RCC 7860 (cell line): ENCODE measurements at places on chromosomes 7 and 10.

DNA sequence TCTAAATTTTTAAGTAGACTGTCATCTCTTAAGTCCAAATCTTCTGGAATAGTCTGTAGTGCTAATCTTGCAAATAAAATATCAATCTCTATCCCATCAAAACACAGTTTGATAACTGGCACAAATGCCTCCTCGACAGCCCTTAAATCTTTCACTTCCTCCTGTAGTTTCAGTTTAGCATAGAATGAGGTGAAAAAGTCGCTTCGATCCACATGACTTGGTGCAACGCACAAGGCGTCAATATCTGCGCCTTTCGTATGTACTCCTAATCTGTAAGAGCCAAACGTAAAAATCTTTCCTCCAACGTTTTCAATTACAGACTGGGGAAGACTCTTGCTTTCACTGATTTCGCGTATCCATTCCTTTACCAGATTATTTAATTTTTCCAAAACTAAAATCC is 603 bp downstream of the PAPOLB start:
- no peak for DNase-seq

DNA sequence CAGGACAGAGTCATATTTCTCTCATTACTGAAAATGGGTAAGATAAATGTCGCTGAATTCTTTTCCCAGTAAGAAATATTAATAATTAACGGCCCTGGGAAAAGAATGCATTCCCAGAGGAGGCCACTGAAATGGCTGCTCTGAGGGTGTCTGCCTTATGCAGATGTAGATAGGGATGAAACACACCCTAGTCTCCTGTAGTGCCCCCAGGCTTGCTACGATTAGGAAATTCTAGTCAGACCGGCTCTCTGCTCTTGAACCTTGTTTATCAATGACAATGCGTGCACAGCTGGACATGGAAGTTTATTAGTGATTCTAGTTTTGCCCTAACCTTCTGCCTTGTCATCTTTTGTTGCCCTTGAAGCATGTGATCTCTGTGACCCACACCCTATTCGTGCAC is 291.1 kb downstream of the ZNF248 start:
- no peak for DNase-seq

DNA sequence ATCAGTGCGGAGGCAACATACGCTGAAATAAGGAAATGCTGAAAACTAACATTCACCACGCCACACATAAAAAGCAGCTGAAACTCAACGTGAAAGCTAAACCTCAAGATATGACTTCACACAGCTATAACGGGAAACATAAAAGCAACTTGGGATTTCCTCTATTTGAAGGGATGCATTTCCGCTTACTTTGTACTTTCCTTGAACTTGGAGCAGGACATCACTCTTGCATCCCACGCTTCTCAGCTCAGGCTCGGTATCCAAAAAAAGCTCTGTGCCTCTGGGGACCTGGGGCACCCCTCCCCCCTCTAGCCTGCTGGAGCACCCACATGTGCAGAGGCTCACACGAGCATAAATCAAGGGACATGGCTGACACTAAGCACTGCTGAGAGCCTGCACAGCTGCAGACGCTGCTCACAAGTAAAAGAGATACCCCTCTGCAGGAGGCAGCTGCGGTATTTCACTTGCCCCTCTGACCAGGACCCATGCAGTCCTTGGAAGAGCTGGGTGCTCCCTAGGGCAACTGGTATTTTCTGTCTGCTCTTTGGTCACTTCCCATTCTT is 34.2 kb downstream of the PARD3 start:
- peak; percentile 35 for DNase-seq

GRCh38 chr7:106962751-106963150 is 81.8 kb upstream of the PRKAR2B start:
- DNase-seq, result no peak

DNA sequence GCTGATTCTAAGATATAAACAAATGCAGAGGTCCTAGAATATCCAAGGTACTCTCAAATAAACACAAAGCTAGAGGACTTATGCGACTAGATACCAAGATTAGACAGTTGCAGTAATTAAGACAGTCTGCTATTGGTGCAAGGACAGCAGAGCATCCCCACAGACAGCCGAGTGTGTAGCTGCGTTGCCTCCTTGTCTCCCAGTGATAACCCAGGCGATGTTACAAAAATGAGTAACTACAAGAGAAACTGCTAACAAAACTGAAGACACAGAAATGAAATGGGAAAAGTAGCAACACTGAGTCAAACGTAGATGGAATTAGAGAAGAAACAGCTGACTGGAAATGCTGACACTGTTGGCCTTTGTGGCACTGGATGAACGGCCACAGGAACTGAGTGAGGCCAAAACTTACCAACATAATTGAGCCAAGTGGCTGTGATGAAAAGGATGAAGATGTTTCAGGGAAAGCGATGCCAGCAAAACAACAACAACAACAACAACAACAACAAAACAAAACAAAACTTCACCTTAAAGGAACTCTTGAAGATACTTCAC is 54.3 kb downstream of the BAIAP2L1 start:
- no peak for DNase-seq

- DNase-seq, result no peak
These were observed 123.8 kb downstream of the CCDC71L start for GRCh38 chr7:106537119-106537518.

DNA sequence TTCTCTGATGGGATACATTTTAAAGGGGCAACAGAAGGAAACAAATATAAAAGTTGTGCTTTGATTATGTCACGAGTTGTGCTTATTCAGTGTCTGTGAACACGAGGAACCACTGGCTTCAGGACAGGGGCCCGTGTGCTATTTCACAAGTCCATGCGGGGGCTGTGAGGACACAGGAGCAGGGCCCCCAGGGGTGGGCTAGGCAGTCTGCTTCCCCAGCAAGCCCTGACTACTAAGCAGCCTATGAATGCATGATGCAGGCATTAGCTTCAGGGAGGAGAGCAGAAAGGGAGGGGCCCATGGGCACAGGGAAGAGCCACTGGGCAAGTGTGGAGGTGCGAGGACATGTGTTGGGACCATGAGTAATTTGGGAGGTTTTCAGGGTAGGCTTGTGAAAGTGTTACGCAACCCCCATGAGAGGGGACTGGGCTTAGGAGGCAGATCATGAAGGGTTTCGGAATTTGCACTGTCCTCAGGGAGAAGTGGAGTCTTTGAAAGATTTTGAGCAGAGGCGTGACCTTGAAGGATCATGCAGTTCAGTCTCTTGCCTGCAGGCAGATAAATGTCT is 424.9 kb downstream of the CALN1 start:
- no peak for DNase-seq

- no peak for DNase-seq
These were observed 134.7 kb upstream of the RHOBTB1 start for GRCh38 chr10:61078542-61079275.

- DNase-seq, result no peak
These were observed 78.2 kb downstream of the MGMT start for GRCh38 chr10:129545261-129545660.
